Mesenchymal stem cell (in vitro differentiated cells and primary cell): ENCODE measurements at places on chromosomes 16 and 17.
A peak's percentile ranks its signal among the peaks of the same experiment; 100 is the strongest.

- DNase-seq: peak; percentile 96
Measured at GRCh38 chr16:27245276-27246172, 23.0 kb downstream of the NSMCE1 start.

DNA sequence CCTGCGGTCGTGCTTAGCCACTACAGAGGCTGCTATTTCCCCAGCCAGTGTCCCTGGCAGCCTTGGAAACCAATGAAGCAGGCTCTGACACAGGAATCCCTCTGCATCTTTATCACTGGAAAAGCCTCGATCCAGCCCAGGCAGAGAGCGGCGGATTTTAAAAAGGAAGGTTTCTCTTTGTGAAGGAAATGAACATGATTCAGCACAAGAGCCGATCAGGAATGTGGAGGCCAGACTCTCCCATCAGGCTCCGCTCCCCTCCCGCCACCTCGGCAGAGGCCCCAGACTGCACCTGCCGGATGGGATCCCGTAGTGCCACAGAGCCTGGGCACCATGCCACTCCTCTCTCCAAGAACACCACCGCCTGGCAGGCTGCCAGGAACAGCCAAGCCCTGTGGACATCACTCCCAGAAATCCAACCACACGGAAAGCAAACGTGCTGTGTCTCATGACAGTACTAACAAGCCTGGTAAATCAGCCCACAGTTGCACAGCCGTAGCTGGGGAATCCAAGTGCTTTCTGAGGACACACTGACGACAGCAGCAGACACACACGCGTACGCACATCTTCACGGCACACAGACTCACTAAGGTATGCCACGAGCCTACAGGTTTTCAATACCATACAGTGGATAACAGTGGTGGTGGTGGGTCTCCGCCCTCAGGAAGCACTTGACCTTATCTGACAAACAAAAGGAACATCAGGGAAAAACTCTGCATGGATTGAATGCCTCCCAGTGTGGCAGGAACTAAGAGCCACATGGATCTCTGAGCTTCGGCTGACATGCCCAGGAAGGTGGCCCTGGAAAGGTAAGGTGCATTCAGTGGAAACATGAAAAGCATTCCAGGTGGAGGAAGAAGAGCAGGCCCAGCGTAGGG, 5.4 kb downstream of the LRRC75A start:
- DNase-seq: peak; percentile 48

GRCh38 chr16:20707461-20707860, 10.0 kb upstream of the ACSM1 start:
- DNase-seq: no peak

- no peak for DNase-seq
Measured at GRCh38 chr16:87618216-87618615, 15.9 kb downstream of the JPH3 start.

GRCh38 chr16:75488322-75488721, 6.9 kb downstream of the CHST6 start:
- DNase-seq: no peak

DNA sequence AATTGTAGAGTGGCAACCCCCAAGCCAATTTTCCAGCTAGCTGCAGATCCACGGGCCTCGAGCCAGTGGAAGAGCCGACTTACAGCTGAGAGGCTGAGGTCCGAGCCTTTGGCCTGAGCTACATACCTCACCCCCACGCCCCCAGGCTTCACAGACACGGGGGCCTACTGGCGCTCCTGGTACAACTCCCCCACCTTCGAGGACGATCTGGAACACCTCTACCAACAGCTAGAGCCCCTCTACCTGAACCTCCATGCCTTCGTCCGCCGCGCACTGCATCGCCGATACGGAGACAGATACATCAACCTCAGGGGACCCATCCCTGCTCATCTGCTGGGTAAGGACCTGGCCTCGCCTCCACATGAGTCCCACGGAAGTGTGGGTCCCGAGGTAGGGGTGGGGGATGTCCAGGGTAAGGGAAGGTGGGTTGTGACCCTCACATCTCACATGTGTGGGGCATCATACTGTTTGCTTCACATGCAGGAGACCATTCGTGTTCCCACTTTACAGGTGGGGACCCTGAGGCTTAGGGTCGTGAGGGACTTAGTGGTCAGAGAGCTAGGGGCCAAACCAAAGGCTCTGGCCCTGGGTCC, 3.4 kb downstream of the ACE start:
- no peak for DNase-seq

DNA sequence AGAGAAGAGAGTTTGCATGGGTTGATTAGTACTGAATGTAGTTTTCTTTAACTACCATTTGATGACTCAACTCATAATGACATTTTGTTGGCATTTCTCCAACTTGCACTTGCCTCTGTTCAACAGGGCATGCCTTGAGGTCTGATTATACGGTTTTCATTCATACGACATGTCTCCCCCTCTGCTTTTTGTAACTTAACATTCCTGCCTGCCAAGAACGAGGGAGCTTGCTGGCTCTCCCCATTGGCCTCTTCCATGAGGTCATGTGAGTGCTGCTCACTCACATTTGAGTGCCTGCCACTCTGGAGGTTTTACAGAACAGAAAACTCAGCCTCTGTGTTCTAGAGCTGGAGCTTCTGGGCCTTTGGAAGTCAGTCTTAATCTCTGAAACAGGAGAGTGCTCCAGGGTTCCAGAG, 19.7 kb downstream of the MAP2K6 start:
- DNase-seq: peak; percentile 69

DNA sequence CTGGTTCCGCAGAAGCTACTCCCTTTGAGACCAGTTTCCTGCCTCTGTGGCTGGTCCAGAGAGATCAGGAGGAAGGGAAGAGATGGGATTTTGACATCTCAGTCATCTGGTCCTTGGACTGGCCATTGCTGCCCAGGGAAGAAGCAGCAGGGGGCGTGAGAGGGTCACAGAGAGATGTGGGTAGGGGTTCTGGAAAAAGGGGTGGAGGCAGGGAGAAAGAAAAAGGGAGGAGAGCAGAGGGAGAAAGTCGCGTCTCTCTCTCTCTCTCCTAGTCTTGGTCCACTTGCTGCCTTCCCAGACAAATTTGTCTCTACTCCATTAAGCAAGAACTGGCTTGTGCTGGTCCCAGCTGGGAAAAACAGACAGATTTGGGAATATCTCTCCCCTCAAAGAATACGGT, 4.4 kb downstream of the SHBG start:
- DNase-seq: peak; percentile 66

GRCh38 chr16:88938777-88939244, 38.2 kb downstream of the CBFA2T3 start:
- DNase-seq: no peak

DNA sequence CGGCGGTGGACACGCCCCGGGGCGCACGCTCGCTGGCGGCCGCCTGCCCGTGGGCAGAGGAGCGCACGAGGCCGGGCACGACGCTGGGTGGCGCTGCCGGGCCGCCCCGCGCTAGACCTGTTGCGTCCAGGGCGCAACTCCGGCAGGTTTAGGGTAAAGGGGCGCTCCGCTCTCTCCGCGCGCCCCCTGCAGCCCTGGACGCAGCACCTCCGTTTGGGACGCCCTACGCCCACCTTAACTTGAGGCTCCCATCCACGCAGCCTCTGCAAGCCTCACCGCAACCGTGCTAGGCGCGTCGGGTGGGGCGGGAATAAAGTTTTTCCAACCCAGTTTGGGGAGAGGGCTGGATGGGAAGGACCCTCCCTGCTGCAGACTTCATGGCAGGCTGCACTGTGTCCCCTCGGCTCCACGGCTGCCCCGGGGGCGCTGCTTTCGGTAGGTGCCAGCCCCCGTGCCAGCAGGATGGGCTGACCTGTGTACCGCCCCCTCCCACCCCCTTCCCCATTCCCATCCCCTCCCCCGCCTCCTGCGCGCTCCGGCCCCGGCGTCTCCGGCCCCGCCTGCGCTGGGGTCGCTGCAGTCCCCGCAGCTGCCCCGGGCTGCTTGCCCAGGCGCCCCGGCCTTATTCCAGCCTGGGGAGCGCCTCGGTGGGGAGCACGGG, at the start of gene SYT17:
SYT17 (plus strand) TSS at position 531 of the 661 bp plus-strand sequence. CDS start 407 bp downstream, outside the sequence.
- peak; percentile 79 for DNase-seq

DNA sequence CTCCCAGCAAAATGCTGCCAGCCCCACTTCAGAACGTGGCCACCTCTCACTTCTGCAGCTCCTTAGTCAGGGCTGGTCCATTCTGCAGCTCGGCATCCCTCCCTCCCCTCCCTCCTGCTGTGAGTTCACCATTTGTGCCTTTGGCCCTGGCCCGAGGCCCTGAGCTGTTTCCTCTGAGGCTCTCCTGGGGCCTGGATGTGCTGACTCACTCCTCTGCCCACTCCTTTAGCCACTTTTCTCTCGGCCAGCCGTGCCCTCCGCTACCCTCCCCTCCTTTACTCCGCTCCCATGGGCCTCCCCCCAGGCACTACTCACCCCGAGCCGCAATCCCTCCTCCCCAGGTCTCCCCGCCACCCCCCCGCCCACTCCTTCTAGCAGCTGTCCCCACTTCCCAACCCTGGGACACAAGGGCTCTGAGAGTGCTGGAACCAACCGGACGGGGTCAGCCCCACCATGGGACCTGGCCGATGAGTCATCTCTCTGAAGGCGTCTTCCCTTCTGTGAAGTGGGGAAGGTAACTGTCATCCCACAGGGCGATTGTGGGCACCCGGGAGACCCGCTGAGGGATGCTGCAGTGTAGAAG, 11.5 kb downstream of the KCNG4 start:
- peak; percentile 88 for DNase-seq

DNA sequence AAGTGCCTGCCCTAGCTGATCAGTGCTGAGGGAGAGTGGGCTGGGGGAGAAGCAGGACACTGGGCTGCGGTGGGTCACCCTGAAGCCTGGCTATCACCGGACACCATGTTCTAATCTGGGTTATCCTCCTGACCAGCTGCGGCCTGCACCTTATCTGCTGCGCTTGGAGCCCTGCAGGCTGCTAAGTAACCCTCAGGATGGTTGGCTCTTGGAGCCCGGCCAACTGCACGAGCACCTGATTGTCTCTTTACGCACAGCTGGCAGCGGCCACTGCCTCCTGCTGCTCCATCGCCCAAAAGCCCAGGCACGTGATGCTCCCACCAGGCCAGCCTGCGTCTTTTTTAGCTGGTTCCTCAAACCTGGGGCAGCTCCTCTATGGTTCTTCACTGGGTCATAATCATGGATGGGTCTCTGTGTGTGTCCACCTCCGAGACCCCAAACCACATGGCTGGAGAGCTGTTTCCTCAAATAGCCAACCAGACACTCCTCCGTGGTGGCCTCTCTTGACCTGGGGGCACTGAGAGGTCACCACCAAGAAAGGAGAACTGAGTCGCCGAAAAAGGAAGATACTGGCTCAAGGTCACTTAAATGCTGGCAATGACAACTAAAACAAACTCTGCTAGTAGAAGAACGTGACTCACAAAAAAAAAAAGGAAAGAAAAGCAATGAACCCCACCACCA, 21.7 kb downstream of the SPHK1 start:
- DNase-seq: no peak

DNA sequence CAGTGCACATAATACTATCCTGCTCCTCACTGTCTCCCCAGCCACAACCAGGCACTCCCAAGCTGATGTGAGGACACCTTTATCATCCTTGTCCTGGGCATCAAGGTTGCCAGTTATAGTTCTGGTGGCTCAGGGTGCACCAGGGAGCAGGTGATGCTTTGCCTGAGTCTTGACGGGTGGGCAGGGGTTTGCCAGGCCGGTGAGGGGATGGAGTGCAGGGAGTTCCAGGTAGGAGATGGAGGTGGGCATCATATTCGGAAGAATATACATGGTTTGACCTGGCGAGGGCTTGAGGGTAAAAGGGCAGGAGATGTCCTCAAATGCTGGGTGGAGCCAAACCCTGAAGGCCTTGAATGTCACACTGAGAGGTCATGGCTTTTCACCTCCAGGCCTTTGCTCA, 115.8 kb upstream of the CRHR1 start:
- no peak for DNase-seq

DNA sequence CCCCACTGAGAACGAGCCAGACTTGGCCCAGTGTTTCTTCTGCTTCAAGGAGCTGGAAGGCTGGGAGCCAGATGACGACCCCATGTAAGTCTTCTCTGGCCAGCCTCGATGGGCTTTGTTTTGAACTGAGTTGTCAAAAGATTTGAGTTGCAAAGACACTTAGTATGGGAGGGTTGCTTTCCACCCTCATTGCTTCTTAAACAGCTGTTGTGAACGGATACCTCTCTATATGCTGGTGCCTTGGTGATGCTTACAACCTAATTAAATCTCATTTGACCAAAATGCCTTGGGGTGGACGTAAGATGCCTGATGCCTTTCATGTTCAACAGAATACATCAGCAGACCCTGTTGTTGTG, 631 bp downstream of the BIRC5 start:
- DNase-seq: peak; percentile 5

GRCh38 chr16:20306401-20306800, 20.9 kb downstream of the GP2 start:
- no peak for DNase-seq

- no peak for DNase-seq
Measured at GRCh38 chr17:13266606-13267005, 248.8 kb upstream of the ELAC2 start.

GRCh38 chr17:32988481-32989101, 3.1 kb upstream of the SPACA3 start:
- no peak for DNase-seq

DNA sequence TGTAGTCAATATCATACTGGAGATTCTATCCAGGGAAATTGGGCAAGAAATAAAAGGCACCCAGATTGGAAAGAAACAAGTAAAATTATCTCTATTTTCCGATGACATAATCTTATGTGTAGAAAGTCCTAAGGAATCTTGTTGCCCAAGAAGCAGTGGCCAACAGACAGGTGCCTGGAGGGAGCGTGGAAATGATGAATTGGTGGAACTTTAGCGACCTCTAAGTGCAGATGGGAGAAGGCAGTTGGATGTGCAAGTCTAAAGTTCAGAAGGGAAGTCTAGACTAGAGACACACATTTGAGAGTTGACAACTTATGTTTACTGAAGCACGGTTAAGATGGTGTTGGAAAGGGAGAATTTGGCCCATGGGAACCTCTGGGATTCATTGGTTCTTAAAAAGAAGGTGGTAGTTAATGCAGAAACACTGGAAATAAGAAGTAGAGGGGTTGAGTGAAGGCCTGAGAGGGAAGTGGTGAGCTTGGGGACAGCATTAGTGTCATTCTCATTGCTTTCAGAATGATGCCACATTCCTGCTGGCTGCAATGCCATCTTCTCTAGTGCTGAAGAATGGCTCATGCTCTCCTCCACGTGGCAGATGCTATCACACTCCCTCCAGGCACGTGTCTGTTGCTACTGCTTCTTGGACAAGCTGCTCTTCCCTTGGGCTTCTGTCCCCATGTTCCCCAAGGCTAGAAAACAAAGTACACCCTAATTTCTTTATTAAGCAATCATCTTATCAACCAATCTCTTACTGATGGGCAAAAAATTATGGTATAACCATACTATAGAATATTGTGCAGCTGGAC, 24.0 kb downstream of the TAT start:
- no peak for DNase-seq

- DNase-seq: no peak
Measured at GRCh38 chr17:10777131-10777807, 26.6 kb downstream of the TMEM238L start.

- DNase-seq: peak; percentile 97
Measured at GRCh38 chr17:72407336-72407909, 286.6 kb downstream of the SOX9 start.

GRCh38 chr16:76756423-76756822, 434.6 kb upstream of the MON1B start:
- DNase-seq: no peak
